ENCODE measurements at places on chromosomes 13 and 19.

GRCh38 chr19:13729859-13730258 is 34.5 kb upstream of the MRI1 start:
- DNase-seq: no peak

GRCh38 chr13:111329641-111330040 is 9.2 kb downstream of the TEX29 start:
- no peak for DNase-seq

GRCh38 chr19:44280916-44281315 is 21.2 kb downstream of the ZNF233 start:
- DNase-seq: no peak

DNA sequence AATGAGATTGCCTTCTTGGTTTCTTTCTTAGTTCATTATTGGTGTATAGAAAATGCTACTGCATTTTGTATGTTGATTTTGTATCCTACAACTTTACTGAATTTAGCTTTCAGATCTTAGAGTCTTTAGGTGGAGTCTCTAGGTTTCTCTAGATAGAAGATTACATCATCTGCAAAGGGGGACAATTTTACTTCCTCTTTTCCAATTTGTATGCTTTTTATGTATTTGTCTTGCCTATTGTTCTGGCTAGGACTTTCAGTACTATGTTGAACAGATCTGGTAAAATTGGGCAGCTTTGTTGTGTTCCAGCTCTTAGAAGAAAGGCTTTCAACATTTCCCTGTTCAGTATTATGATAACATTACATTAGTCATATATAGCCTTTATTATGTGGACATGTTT is 101.0 kb upstream of the SPRY2 start:
- no peak for DNase-seq

DNA sequence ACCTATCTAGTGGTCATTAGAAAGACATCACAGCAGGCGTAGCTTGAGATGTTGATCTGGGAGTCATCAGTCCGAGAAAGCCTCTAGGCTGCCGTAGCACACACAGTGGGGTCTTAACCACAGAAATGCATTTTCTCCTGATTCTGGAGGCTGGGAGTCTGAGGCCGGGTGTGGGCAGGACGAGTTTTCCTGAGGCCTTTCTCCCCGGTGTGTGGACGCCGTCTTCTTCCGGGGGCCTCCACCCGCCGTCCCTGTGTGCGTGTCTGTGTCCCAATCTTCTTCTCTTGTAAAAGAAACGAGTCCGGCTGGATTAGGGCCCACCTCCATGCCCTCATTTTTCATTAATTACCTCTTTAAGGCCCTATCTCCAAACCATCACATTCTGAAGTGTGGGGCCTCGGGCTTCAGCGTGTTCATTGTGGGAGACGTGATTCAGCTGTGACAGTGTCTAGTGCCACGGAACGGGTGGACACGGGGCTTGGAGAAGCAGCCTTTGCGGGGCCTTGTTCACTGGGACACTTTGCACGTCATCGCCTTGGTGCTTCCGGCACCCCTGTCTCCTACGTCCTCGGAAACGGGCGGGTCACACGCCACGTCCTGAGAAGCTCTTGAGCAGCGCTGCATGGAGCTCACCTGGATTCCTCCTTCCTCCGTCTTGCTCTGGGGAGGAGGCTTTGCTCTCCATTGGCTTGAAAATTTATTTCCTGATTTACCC is 208.9 kb upstream of the SOX1 start:
- DNase-seq: no peak

GRCh38 chr13:62433660-62434059 is 1018.0 kb upstream of the PCDH20 start:
- DNase-seq: no peak

- no peak for DNase-seq
These were observed 1507.5 kb downstream of the OLFM4 start for GRCh38 chr13:54536112-54536511.

- DNase-seq: no peak
These were observed 26.2 kb downstream of the SLC25A30 start for GRCh38 chr13:45391926-45392325.

DNA sequence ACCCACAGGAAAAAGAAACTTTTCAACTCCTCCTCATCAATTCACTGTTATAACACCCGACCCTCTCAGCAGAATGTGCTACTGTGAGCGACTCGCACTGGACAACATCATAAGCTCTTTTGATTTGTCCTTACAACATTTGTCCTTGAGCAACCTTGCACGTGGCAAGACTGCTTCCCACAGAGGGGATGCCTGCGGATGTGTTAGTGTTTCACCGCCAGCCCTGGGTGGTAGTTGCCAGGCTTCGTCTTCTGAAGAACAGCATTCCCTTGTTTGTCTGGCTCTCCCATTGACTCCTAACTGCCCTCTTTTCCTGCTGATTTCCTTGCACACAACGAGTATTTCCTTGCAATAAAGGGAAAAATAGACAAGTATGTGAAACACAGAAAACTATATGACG is 111.4 kb upstream of the SLC7A1 start:
- DNase-seq: no peak
